ENCODE measurements at places on chromosomes 2 and 18. TPM values are rescaled to one million over a fixed set of nuclear protein-coding genes. Genes with fewer than 3 reads are reported as not detected.

DNA sequence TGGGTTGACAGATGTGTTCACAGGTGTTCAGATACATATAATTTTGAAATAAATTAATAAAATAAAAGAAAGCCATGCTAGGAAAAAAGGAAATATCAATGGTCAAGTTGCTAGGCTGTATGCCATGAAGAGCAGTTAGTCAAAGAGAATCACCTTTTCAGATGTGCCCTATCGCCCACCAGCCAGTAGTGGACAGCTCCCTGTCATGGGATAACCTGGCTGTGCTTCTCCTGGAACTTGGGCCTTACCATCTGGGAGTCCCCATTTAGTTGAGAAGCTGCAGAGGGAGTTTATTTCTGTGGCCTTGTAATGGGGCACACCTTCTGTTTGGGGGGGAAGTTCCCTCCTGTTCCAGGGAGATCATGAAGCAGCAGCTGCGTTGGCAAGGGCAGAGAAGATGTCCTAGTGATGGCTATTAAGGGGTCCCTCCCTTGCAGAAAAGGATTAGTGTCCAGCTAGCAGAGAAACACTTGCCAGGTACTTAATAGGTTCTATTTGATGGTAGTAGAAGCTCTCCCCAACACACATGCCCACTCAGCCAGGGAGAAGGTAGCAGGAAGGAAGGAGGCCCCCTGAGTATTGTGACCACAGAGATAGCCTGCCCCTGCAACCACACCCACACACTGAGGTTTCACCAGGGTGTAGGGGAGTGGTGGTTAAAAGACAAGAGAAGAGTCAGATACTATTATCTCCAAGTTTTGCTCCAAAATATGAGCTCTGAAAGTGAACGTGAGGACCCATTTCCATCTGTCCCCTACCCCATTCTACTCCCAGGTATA lies 117.7 kb downstream of the B3GNT2 start:
- no peaks in the 10 kb centered on the region for H3K4me1 ChIP-seq
- no peaks in the 10 kb centered on the region for H3K36me3 ChIP-seq
- no peak for DNase-seq
- no peak overlapping the region for H3K27ac ChIP-seq

The ATP6V1C2 gene
- under 0.01 TPM for total RNA-seq

DNA sequence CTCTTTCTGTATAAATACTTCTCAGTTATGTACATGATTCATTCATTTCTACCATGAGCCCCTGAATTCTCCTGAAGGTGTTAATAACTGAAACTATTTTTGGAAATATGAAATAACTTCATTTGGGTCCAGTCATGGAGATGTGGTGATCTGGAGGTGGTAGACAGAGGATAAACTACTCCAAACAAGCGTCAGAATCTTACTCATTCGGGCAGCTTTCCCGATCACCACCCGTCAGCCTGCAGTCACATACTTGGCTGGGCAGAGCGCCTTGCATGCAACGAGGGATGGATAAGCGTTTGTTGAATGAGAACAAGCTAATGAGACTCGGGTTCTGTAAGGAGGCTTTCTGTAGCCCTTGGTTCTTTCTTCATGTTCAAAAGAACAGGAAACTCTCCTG lies 222.7 kb downstream of the CD226 start:
- no peaks in the 10 kb centered on the region for H3K27me3 ChIP-seq
- no peaks in the 10 kb centered on the region for H3K36me3 ChIP-seq
- H3K4me3 ChIP-seq, result no peak overlapping the region
- peak; percentile 82 for DNase-seq

The MC2R gene
- total RNA-seq, result not detected

- H3K4me3 ChIP-seq, result no peak overlapping the region
- no peak for DNase-seq
- no peak overlapping the region for H3K27ac ChIP-seq
- peaks cover 3% of the 10 kb centered on the region for H3K4me1 ChIP-seq
- H3K27me3 ChIP-seq, result no peaks in the 10 kb centered on the region
- no peaks in the 10 kb centered on the region for H3K36me3 ChIP-seq
These were observed 63.0 kb upstream of the PGAP1 start for GRCh38 chr2:196989496-196989895.

DNA sequence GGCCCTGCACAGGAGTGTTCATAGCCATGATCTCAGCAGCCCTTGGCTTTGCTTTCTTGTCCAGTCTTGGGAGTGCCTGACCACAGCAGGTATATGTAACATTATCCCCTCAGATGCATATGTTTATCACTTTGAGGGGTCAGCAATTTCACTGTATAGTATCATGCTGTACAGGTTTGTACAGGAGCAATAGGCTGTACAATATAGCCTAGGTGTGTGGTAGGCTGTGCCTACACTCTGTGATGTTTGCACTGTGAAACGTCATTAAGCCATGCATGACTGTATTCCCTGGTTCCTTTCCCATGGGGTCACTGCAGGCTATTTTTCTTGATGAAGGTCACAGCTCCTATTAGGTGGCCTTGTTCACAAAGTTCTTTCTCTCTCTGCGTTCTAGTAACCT lies 4.7 kb upstream of the IL36G start:
- H3K27me3 ChIP-seq, result peaks cover 6% of the 10 kb centered on the region
- no peak overlapping the region for H3K27ac ChIP-seq
- H3K4me3 ChIP-seq, result no peak overlapping the region
- DNase-seq, result no peak
- H3K4me1 ChIP-seq, result no peaks in the 10 kb centered on the region
- no peaks in the 10 kb centered on the region for H3K36me3 ChIP-seq

DNA sequence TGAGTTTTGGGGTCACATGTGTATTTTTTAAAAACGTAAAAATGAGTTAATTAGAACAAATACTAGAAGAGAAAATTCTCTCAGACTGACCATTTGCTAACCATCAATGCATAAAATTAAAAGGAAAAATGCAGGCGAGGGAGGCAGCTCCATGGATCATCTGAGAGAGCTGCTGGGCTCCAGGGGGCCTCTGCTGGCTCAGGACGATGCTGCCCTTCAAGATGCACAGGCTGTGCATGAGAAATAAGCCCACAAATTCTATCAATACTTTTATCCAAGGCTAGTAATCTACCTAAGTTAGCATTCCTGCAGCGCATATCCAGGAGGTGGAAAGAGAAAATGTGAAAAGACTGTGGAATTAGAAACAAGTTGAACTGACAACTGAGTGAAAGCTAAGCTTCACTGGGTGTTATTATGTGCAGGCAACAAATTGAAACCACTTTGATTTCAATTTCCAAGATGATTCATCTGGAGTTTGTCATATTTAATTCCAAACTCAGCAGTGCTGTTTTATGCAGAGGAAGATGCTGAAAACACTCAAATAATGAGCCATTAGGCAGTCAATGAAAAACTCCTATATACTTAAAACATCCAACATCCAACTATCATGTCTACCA lies 261.1 kb downstream of the NBAS start:
- H3K4me3 ChIP-seq, result no peak overlapping the region
- H3K27me3 ChIP-seq, result no peaks in the 10 kb centered on the region
- no peaks in the 10 kb centered on the region for H3K4me1 ChIP-seq
- no peak overlapping the region for H3K27ac ChIP-seq

DNA sequence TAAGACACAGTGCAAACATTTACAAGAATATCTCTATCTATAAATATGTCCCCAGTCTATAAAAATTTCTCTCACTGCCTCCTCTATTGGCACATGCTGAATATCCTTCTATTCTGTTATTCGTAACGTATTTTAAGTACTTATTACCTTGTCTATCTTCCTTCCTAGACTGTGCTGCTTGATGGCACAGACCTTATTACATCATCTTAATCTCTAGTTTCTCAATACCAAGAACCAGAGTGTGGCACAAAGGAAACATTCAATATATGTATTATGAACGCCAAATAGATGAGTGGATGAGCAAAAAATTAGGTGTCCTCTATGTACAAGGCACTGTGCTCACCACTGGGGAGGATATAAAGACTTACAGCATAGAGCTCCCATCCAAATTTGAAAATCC lies 282.8 kb downstream of the NBAS start:
- no peaks in the 10 kb centered on the region for H3K27me3 ChIP-seq
- no peaks in the 10 kb centered on the region for H3K4me1 ChIP-seq
- no peak for DNase-seq
- H3K36me3 ChIP-seq, result no peaks in the 10 kb centered on the region
- H3K27ac ChIP-seq, result no peak overlapping the region

The BCL11A gene
- under 0.01 TPM for total RNA-seq

DNA sequence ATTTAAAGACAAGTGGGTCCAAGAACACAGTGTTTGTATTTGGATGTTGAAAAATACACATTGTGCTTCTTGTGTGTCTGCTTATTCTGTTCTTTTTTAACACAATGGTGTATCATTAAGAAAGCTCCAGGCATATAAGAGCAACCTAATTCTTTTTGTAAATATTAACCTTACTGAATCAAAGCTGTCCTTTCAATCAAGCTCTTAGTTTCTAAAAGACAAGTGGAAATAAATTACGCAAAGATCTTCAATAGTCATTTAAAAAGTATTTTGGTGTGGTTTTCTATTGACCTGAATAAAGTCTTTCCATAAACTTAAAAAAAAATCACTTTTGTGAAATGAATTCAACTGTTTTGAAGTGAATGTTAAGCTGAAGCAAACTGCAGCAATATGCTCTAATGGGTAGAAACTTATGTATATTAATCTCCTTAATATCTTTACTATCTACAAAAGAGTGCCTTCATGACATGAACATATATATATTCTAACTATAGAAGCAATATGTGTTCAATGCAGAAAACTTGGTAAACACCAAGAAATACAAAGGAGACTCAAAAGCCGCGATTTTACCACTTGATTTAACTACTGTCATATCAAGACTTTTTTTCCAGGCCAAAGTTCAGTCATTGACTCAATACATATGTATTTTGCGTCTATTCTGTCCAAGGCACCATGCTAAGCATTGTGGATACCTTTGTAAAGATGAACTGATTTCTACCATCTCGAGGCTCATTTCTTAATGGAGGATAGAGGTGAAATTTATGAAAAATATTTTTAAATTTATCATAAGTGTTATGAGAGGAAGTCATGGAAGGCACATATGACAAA lies 97.7 kb downstream of the ARHGAP15 start:
- no peak for DNase-seq
- no peaks in the 10 kb centered on the region for H3K27me3 ChIP-seq
- no peaks in the 10 kb centered on the region for H3K4me1 ChIP-seq
- H3K36me3 ChIP-seq, result no peaks in the 10 kb centered on the region
- no peak overlapping the region for H3K27ac ChIP-seq

DNA sequence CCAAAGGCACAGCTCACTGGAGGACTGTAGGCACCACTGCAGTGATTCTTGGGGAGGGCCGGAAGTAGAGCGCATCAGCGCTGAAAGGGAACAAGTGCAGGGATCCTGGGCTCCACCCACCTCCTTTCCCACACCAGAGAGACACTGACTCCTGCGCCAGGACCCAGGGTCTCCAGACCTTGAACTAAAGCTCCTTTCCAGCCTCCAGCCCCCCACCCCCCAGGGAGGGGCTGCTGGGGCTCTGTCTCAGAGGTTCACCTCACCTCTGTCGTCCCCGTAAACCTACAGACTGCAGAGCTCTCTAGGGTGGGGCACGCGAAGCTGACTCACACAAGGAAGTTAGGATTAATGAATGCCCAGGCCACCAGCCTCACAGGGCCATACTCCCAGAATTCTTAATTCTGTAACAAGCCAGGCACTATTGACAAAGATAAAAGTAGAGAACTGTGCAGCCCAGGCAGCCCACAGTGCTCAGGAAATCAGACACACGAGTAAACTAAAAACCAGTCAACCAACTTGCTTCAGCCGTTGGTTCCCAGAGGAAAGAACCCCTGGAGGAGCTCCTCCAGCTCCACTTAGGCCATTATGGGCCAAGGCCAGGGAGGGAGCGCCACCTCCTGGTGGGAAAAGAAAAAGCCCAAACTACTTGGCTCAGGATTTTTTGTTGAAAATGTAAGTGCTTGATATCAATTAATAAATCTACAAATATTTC lies 45.1 kb upstream of the ACAA2 start:
- H3K36me3 ChIP-seq, result no peaks in the 10 kb centered on the region
- H3K4me1 ChIP-seq, result no peaks in the 10 kb centered on the region
- no peak overlapping the region for H3K4me3 ChIP-seq
- H3K27me3 ChIP-seq, result no peaks in the 10 kb centered on the region

The SLC4A1AP gene
- 28.4 TPM for total RNA-seq

GRCh38 chr2:136375017-136375901 lies 257.3 kb upstream of the CXCR4 start:
- DNase-seq, result no peak
- no peaks in the 10 kb centered on the region for H3K36me3 ChIP-seq
- no peak overlapping the region for H3K4me3 ChIP-seq

DNA sequence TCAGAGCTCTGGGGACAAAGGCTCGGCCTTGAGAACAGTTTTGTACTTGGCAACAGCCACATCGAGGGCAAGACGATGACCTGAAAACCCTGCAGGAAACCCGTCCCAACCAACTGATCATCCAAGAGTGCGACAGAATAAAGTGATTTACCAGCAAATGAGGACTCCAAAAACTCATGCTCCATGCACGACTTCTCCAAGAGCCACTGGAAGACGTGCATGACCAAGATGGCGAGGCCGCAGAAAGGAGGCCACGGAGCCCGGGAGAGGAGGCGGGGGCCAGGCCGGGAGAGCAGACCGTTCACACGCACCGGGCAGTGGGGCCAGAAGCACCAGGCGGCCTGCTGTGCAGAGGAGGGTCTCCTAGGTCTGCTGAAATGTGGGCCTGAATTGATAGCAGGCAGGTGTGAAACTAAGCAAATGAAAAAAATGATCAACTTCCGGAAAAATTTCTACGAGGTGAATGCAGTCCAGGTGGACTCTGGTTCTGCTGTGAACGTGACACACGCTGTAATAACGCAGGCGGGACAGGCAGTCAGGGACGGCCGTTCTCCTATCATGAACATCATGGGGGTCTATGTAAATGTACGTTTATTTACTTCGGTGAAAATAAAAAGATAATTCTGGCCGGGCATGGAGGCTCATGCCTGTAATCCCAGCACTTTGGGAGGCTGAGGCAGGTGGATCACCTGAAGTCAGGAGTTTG lies 252.2 kb downstream of the HDAC4 start:
- no peak overlapping the region for H3K27ac ChIP-seq
- H3K4me1 ChIP-seq, result no peaks in the 10 kb centered on the region
- H3K27me3 ChIP-seq, result no peaks in the 10 kb centered on the region
- no peak for DNase-seq

DNA sequence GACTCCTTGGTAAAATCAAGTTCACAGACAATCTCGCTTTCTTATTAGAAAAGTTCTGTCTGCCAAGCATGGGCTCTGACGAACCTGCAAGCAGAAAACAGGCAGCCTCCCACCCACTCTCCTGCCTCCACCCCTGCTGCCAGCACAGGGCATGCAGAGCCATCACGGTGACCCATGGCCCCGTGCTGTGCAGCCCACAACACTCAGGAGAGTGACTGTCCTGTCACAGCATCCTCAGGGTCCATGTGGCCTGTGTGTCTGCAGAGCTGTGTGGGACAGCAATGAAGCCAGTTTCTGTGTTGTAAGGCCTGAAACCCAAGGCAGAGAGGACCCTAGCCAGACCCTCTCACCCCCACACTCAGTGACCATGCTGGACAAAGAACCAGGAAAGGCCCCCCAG lies 46.2 kb downstream of the TFCP2L1 start:
- no peaks in the 10 kb centered on the region for H3K4me1 ChIP-seq
- H3K27me3 ChIP-seq, result peaks cover 12% of the 10 kb centered on the region
- no peak overlapping the region for H3K27ac ChIP-seq
- H3K36me3 ChIP-seq, result no peaks in the 10 kb centered on the region
- no peak for DNase-seq

- peaks cover 4% of the 10 kb centered on the region for H3K36me3 ChIP-seq
- H3K27me3 ChIP-seq, result no peaks in the 10 kb centered on the region
- no peaks in the 10 kb centered on the region for H3K4me1 ChIP-seq
- no peak overlapping the region for H3K4me3 ChIP-seq
- no peak overlapping the region for H3K27ac ChIP-seq
- DNase-seq, result no peak
These were observed 165.9 kb upstream of the STON1 start for GRCh38 chr2:48364100-48364499.
